Heart left ventricle (tissue), 16 donors: ENCODE measurements at places on chromosomes 3 and 15.
A peak's percentile ranks its signal among the peaks of the same experiment; 100 is the strongest.

GRCh38 chr3:4741404-4742307 is 237.6 kb upstream of the BHLHE40 start:
- no peak for DNase-seq

- no peak for DNase-seq
Observed at GRCh38 chr3:66454464-66454859, 46.4 kb downstream of the LRIG1 start.

GRCh38 chr3:65889707-65890099 is 149.0 kb downstream of the MAGI1 start:
- DNase-seq, result no peak

DNA sequence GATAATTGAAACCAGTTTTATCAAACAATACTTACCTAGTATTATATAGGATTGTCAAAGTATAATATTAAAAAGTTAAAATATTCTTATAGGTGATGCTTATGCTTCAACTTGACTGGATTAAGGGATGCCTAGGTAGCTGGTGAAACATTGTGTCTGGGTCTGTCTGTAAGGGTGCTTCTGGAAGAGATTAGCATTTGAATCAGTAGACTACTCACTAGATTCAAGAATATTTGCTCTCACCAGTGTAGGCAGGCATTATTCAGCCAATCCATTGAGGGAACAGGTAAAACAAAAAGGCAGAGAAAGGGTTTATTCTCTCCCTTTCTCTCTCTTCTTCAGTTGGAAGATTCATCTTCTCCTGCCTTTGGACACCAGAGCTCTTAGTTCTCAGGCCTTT is 486.8 kb upstream of the GOLIM4 start:
- DNase-seq, result no peak

DNA sequence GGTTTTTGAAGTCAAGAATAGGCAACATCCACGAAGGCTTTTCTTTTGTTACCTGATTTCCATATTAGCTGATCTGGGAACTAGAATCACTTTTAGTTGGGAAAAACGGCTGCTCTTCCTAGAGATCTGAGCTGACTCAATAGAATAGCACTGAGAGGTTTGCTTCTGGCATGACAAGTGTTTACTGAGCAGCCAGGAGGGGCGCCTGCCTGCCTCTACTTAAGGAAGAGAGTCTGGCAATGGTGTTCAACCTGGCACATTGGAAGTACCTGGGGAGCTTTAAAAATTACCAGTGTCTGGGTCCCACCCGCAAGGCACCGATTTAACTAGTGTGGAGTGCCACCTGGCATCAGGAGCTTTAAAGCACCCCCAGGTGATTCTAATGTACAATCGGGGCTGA is 34.4 kb downstream of the FAM43A start:
- no peak for DNase-seq

DNA sequence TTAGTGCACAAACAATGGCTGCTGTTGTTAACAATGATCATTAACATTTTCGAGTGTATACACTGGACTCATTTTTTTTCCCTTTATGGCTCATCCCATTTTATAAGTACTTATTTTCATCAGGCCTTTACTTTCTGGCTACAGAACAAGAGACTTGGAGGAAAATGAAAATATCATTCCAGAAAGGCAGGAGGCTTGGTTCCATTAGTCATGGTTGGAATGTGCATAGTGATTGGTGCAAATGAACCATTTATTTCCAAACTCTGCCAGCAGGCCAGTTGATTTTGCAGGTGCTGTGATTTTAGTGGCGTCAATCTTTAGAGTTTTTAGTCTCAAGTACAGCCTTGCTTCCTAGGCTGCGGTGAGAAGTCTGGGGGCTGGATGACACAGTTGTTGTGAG is 151.8 kb downstream of the ITPR1 start:
- DNase-seq, result no peak

DNA sequence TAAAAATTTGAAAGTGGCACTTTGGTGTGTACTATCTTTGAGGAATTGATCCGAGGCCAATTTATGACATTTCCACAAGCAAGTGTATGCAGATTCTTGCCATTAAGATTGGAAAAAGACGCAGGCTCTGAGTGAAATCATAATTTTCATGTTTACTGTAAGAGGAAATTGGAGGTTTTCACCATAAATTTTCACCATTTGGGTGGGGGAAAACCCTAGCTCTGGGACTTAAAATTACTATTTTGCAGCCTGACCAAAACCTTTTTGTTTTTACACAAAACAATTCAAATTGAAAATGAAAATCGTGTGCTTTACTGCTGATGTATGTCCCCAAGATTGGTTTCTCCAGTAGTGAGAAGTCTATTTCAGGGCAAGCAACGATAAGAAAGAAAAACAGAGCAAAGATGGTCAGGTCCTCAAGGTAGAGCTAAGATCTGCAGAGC is 282.6 kb downstream of the FOXP1 start:
- no peak for DNase-seq

GRCh38 chr3:177069514-177070329 is 127.6 kb downstream of the TBL1XR1 start:
- DNase-seq, result no peak

DNA sequence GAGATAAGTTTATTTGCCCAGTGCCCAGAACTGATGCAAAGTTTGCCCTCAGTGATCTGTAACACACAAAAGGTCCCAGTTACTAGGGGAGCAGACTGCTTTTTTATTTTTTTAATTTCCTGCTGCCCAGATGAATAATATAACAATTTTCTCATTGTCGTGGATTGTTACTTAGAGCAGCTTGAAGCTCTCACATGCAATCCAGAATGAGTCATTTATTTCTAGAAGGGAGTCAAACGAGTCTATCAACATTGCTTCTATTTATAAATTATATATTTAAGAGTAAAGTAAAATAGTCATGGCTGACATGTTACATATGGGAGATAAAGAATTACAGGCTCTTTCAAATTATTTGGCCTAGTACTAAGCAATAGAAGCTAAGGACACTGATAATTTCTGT is 41.3 kb downstream of the MEIS2 start:
- no peak for DNase-seq

GRCh38 chr3:175605851-175606250 is 746.7 kb downstream of the NAALADL2 start:
- no peak for DNase-seq

GRCh38 chr15:38075466-38075865 is 141.0 kb downstream of the TMCO5A start:
- no peak for DNase-seq

- DNase-seq, result peak; percentile 60
Observed at GRCh38 chr3:146469150-146470017, at the start of gene PLSCR2. PLSCR2 (minus strand) TSS chr3:146469561; CDS start chr3:146459904, 9,657 bp downstream.

- no peak for DNase-seq
Observed at GRCh38 chr3:153896197-153896596, 225.0 kb upstream of the ARHGEF26 start.

GRCh38 chr3:15269091-15269989 is 63.0 kb downstream of the SH3BP5 start:
- DNase-seq, result peak; percentile 86

GRCh38 chr3:45024542-45025255 is 1.4 kb upstream of the CLEC3B start:
- DNase-seq, result peak; percentile 51

DNA sequence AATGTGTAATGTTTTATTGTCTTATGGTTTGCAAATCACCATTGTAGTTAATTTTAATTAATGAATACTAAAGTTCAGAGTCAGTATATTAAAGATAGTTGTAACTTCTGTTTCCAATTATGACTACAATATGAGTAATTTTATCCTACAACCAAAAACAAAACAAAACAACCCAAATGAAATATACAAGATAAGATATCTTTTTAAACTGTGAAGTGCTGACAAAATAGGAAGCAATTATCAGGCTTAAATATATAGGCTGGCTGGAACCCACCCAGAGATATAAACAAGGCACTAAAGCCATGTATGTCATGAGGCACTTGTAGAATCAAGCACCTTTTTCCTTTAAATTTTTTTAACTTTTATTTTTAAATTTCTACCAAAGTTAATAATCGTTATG is 108.6 kb upstream of the LRRFIP2 start:
- no peak for DNase-seq
